HepG2 (cell line): ENCODE measurements at places on chromosomes 2 and 18. TPM values are rescaled to one million over a fixed set of nuclear protein-coding genes. Genes with fewer than 3 reads are reported as not detected.

DNA sequence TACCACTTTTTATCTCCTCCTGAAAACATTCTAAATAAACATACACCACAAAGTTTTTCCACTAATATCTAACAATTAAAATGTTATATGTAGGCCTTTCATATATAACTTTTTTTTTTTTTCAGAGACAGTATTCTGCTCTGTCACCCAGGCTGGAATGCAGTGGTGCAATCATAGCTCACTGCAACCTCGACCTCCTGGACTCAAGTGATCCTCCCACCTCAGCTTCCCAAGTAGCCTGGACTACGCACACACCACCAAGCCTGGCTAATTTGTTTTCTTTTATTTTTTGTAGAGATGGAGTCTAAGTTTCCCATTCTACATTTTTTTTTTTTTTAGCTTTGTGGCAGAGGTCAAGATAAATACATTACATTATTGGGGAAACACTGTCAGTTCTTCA is 1612.6 kb upstream of the NXPH2 start:
- H3K27ac ChIP-seq = peak overlapping the region; percentile 25
- H3K27me3 ChIP-seq = no peaks in the 10 kb centered on the region
- H3K36me3 ChIP-seq = no peaks in the 10 kb centered on the region
- no peak overlapping the region for H3K4me3 ChIP-seq

DNA sequence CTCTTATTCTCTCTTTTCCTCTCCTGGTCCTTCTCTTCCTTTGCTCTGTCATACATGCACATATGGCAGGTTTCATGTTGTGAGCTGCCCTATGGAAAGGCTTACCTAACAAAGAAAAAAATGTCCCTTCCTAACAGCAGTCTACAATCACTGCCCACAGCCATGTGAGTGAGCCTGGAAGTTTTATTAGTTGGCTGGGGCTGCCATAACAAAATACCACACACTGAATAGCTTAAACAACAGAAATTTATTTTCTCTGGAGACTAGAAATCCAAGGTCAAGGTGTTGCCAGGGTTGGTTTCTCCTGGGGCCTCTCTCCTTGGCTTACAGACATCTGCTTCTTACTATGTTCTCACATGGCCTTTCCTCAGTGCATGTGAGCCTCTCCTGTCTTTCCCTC is 142.1 kb downstream of the TRIB2 start:
- H3K27me3 ChIP-seq = no peaks in the 10 kb centered on the region; the same call in 1 of the 2 replicates
- H3K27ac ChIP-seq = no peak overlapping the region
- H3K4me3 ChIP-seq = no peak overlapping the region
- H3K36me3 ChIP-seq = no peaks in the 10 kb centered on the region
- H3K4me1 ChIP-seq = no peaks in the 10 kb centered on the region
- DNase-seq = no peak

- no peak overlapping the region for H3K4me3 ChIP-seq
- H3K27ac ChIP-seq = no peak overlapping the region
- DNase-seq = no peak
- no peaks in the 10 kb centered on the region for H3K27me3 ChIP-seq
Measured at GRCh38 chr2:178269438-178270224, 75.3 kb downstream of the OSBPL6 start.

APCDD1 gene
- 6.0 and 8.6 TPM in 2 replicates for polyA plus RNA-seq

- H3K27ac ChIP-seq = no peak overlapping the region
- H3K4me3 ChIP-seq = no peak overlapping the region
- H3K4me1 ChIP-seq = peaks cover 9% of the 10 kb centered on the region
- peaks cover 2% of the 10 kb centered on the region; the same call in 1 of the 2 replicates for H3K27me3 ChIP-seq
- H3K36me3 ChIP-seq = no peaks in the 10 kb centered on the region
Measured at GRCh38 chr18:22613058-22613690, 195.5 kb upstream of the CTAGE1 start.

GRCh38 chr2:64221935-64222334 is 77.7 kb upstream of the PELI1 start:
- no peak overlapping the region for H3K27ac ChIP-seq
- H3K4me3 ChIP-seq = no peak overlapping the region
- no peaks in the 10 kb centered on the region for H3K36me3 ChIP-seq

GRCh38 chr2:148479398-148479797 is 165.2 kb upstream of the EPC2 start:
- no peak overlapping the region for H3K4me3 ChIP-seq
- H3K4me1 ChIP-seq = no peaks in the 10 kb centered on the region
- no peaks in the 10 kb centered on the region for H3K36me3 ChIP-seq
- H3K27ac ChIP-seq = no peak overlapping the region
- DNase-seq = no peak
